Stimulated activated CD4-positive, alpha-beta T cell treated with anti-CD3 and anti-CD28 coated beads, Interleukin-2, amount 100 ng/mL, for 24 hours (primary cell): ENCODE measurements at places on chromosomes 3 and 15.

- no peak for DNase-seq
Measured at GRCh38 chr3:45686850-45687249, 2.3 kb upstream of the SACM1L start.

DNA sequence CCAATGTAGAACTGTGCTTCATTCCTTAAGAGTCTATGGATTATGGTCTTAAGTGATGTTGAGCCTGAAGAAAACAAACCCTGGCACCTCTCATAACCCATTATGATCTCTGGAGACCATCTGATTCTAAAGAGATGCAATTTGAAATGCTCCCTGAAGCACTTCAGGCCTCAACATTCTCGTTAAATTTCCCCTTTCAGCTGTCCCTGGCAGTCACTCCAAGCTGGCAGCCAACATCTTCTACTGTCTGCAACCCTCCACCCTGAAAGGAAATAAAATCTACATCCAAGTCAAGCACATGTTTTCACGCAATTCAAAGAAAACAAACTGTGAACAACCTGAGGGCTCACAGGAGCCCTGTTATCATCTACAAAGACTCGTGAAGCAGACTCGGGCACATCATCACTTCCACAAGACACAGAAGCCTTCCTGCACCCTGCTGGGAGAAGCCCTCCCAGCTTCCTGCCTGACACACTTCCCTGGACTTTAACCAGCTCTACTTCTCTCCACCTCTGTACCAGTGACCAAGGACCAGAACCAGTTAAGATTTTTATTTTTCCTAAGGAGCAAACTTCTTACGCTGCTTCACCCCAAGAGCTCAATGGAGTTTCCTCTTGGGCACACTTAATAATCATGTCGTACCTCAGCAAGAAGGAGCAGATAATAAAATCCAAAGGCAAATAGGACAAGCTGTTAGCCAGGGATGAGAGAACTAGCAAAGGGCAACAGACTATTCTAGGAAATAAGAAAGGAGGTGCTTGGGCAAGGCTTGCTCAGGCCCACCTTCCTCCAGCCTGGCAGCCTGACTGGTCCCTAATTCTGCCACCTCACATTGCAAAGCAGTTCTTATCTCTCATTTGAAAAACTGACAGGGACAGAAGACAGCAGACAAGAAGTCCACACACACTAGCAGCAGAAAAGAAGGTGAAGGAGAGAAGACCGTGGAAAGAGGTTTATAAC lies 67.1 kb downstream of the MAGI1 start:
- no peak for DNase-seq

GRCh38 chr3:196287090-196287439 lies 461 bp downstream of the PCYT1A start:
- DNase-seq: peak; percentile 37

DNA sequence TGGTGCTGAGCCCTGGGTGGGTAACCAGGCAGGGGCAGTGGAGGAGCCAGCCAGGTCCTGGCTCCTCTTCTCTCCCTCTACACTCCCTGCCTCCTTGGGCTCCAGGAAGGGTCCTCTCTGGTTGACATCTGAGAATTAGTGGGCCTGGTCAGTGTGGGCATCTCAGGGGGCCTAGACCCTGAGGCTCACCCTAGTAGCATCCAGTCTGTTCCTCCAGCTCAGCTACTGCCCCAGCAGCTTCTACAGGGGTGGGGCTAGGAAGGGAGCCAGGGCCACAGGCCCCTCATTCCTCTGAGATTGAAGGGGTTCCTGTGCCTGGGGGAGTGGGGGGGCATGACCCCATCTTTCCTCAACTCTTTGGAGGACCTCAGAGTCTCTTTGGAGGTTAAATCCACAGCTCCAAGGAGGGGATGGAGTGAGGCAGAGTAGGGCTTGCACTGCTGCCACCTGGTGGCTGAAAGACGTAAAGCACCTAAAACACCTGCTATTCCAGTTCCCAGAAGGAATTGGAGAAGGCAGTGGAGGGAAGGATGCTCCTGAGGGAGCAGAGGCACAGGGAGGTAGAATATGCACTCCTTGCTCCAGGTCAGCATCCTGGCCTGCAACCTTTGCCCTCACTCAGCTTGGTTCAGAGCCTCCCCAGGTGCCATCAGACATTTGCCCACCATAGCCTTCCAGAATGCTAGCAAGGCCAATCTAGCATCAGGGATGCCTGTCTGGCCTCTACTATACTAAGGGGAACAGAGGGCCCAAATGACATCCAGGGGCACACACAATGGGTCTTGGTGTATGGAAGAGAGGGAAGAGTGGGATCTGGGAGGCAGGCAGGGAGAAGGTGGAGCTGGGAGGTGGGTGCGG lies 25.1 kb downstream of the C3orf18 start:
- peak; percentile 74 for DNase-seq

GRCh38 chr3:15953841-15954240 lies 156.1 kb upstream of the ANKRD28 start:
- no peak for DNase-seq

DNA sequence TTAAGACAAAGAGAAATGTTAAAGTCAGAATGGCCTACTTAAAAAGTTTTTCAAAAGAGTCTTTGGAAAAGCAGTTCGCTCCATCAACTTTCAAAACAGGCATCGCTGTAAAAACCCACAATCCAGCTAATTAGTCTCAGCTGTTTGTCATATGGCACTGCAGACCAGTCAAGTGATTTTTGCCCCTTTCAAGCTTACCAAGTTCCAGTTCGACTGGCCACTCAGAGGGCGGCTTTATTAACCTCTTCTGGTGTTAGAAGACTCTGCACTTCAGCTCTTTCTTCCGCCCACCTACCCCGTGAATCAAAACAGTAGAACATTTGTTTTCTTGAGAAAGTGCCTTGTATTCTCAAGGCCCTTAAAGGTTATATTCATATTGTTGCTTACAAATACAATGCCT lies 19.3 kb downstream of the RAB27A start:
- DNase-seq: no peak

DNA sequence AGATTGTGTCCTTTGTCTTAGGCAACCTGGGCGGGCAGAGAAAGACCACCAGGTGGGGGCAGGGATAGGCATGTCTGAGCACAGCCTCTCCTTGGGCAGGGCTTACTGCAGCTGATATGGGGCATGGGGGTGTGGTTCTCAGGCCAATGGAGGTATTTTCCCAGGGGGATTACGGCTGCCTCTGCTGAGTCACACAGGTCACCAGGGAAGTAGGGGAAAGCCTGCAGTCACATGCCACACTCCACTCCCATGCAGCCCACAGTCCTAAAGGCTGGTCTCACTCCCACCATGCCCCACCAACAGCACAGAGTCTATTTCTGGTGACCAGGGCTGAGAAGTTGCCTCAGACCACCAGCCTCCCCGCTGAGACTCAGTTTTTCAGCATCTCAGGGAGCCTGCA lies 466.4 kb downstream of the DIPK2A start:
- no peak for DNase-seq

GRCh38 chr3:175857666-175858270 lies 998.6 kb downstream of the NAALADL2 start:
- DNase-seq: no peak

GRCh38 chr3:133457465-133458067 lies 57.7 kb downstream of the BFSP2 start:
- no peak for DNase-seq

GRCh38 chr15:60964527-60964926 lies 264.6 kb downstream of the RORA start:
- DNase-seq: no peak

DNA sequence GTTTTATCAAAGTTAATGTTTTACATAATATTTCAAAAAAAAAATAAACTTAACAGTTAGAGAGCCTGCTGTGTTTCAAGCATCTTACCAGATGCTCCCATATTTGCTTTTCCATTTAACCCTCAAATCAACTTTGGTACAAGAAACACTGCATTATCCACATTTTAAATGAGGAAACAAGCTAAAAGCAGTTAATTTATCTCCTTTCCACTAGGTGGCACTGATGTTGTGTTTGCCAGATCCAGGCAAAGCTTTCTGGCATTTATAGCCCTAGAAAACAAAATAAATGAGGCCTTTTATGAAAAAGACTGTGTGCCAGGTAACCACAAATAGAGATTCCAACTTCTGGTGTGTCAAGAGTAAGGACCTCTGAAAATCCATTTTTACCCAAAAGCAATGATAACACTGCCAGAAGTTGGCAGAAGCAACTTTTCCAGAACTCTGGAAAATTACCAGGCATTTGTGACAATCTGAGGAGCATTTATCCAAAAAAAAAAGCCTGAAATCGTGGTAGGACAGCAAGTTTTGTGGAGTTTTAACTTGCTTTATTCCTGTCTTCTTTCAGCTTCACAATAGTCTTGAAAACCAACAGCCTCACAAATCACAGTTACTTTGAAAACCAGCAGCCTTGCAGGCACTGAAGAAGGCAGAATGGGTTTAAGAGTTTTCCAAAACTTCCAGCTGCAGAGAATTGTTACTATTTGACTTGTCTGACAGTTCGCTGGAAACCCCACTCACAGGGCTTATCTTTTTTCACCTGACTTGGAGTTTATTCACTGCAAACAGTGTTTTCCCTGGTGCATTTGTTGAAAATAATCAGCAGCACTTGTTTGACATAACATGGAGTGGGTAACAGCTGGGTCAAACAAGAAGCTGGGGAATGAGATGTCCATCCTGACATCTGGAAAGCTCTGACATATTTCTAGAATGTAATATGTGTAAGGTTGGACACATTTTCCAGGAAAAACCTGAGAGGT lies 9.2 kb downstream of the FAM162A start:
- DNase-seq: no peak

DNA sequence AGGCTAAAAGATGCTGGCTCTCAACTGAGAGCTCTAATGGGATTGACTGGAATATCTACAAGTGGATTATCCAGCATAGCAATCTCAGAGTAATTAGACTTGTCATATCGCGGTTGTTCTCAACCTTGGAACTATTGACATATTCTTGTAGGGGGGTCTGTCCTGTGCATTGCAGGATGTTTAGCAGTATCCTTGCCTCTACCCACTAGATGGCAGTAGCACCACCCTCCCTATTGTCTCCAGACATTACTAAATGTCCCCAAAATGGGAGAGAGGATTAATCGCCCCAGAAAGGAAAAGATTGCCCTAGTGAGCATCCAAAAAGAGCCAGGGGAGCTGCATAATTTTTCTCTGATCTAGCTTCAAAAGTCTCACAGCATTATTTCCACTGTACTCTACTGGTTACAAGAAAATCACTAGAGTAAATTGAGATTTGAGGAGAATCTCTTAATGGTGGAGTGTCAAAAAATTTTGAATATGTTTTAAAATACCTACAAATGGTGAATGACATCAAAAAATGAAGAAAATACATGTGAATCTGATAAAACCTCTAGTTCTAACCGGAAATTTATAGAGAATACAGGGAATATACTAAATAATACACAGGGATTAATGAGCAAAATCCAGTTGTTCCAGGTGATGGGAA lies 388.2 kb upstream of the AGTR1 start:
- peak; percentile 6 for DNase-seq

- DNase-seq: no peak
Measured at GRCh38 chr15:39471785-39472574, 108.9 kb upstream of the THBS1 start.

GRCh38 chr3:161343986-161344385 lies 27.3 kb downstream of the SPTSSB start:
- no peak for DNase-seq

GRCh38 chr3:160143482-160143881 lies 81.7 kb upstream of the C3orf80 start:
- no peak for DNase-seq

- no peak for DNase-seq
Measured at GRCh38 chr3:187964760-187965159, 189.2 kb upstream of the LPP start.

- DNase-seq: no peak
Measured at GRCh38 chr3:123054931-123055330, 11.9 kb upstream of the PDIA5 start.

GRCh38 chr3:125163739-125164601 lies 48.6 kb downstream of the SLC12A8 start:
- DNase-seq: no peak

DNA sequence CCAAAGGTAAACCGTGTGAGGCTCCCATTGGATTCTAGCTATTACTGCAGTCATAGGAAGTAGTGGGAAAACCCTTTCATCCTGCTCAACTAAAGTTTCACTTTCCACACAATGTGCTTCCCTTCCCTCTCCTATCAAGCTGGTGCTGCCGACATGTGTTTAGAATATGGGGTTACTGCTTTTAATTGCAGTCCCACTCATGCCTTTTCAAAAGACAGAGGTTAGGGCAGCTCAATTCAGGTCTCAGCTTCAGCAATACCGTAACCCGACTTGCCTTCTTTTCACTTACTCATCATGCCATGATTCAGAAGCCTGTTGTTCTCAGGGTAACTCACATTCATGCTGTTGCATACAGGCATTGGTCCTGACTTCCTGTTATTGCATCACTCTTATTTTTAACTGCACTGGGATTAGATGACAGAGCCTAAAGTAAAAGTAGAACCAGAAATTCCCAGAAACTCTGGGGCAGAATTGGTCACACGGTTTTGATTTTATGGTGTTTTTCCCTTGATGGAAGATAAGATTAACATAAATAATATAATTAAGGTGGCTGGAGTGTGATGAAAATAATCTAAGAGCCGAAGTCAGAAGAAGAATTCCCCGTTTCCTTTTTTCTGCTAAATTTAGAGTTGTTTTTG lies 45.7 kb downstream of the C2CD4B start:
- peak; percentile 3 for DNase-seq

DNA sequence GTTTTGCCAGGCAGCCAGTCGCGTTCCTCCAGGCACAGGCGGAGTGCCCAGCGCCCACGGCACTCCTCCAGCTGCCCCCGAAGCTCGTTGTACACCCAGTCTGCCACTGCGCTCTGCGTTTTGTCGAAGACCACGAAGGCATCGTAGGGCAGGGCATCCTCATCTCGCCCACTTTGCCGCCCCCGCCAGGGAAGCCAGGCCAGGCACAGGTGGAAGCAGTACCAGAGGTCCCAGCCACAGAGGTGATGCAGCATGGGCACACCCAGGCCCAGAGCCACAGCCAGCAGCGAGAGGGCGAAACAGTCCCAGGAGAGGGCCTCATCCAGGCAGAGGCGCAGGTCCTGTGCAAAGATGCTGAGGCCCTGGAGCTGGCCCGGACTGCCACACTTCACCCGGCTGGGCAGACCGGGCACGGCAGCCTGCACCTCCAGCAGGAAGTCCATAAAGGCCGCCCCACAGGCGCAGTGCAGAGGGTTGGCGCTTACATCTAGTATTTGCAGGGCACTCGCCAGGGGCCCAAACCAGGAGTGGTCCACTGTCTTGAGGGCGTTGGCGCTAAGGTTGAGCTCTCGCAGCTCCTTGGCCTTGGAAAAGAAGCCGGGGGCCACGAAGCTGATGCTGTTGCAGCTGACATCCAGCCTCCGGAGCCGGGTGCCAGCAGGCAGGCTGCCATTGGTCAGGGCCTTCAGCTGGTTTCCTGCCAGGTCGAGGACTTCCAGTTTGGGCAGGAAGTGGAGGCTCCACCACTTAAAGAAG lies 3.7 kb downstream of the TLR9 start:
- peak; percentile 51 for DNase-seq

DNA sequence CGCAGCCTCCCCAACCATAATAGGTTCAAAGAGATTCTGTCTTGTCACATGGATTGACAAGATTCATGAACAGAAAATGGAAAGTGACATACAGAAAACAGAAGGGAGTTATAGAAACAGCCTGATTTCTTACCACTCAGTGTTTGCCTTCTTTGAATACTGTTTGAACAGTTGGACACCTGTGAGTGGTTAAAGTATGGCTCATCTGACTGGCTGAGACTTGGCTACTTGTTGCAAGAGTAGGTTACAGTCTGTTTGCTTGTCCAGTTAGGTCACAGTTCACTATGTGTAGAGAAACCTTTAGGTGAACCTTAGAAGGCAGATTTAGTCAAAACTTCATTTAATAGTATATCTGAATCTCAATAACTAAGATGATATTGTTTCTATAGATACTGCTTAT lies 1003.9 kb upstream of the EPHA6 start:
- no peak for DNase-seq
